ENCODE measurements at places on chromosomes 16 and 17.

DNA sequence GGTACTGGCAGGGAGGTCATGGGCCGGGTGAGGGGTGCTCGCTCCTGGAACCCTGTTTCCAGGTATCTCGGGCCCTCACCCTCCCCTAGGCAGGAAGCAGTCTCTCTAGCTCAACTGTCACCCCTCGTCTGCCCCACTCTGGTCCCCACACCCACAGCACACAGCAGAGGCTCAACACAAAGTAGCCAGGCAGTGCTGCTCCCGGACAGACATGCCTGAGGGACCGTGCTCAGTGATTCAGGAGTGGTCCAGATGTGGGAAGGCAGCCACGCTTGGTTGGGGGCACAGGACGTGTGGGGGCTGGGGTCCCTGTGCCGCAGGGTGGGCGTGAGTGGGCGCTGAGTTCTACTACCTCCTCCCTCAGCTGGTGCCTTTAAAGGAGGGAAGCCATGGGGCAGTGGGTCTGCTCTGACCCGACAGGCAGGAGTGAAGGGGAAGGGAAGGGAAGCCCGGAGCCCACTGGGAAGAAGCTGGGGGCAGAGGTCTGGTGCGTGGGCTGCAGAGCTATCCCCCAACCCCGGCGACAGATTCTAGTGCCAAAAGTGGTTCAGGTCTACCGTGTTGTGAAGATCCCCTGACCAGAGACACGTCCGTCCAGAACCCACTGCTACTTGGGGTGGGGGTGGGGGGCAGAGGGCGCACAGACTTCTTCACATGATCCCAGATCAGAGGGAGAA, 11.8 kb downstream of the SLC16A3 start:
- peak; percentile 64 for DNase-seq

GRCh38 chr17:82948081-82948511, 108.3 kb upstream of the ZNF750 start:
- DNase-seq, result no peak

DNA sequence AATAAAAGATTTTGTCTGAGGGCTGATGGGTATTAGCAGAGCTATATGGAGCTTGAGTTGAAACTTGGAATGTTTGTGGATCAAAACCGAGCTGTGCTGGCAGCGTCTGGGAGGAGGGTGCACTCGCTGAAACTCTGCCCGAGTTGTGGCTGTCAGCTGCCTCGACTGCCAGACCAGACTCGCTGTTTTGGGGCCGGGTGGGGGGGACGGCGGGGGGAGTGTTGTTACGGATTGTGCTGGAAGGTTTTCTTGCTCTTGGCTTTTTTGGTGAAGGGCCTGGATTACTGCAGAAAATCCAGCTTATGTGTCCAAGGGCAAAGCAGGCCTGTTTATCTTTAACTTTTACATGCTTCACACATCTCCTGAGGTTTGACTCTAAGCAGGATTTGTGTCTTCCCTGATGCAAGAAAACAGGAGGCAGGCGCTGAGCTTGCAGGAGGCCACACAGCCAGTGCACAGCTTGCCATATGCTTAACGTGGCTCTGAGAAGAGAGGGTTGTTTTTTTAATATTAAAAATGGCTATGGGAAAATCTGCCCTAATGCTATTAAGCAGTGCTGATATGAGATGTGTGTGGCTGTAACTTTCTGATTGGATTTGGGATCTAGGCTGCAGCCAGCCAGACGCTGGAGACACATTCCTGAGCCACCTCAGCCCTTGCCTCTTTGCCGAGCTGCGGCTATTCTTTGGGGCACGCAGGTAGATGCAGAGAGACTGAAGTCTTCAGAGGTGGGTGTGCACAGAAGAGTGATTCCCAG, 20.5 kb upstream of the RPTOR start:
- peak; percentile 50 for DNase-seq

DNA sequence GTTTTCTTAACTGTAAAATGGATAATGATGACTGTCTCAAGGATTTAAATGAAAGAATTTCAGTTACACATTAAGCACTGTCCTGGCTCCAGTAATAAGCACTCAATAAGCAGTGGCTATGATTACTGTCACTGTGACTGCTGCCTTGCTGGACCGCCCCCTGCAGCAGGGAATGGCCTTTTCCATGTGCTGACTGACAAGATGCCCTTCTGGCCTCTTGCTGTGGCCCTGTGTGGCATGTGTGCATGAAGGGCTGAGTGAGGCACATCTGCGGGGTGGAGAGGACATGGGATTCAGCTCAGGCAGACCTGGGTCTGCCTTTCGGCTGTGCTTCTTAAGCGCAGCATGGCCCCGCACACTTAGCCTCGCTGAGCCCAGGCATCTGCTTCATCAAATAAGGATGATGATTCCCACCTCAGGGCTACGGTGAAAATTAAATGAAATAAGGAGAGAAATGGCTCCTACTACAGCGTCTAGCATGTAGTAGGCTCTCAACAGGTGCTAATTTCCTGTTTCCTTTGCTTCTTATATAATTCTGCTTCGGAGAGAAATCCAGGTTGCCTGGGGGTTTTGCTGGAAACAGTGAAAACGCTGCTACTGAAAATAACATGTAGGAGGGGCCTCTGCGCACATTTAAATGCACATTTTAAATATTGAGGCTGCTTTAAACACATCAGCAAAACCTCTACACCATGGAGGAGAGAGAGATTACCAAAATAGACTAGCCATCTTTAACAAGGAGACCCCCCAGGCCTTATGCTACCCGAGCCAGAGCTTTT, 183.9 kb downstream of the PARN start:
- DNase-seq, result no peak

DNA sequence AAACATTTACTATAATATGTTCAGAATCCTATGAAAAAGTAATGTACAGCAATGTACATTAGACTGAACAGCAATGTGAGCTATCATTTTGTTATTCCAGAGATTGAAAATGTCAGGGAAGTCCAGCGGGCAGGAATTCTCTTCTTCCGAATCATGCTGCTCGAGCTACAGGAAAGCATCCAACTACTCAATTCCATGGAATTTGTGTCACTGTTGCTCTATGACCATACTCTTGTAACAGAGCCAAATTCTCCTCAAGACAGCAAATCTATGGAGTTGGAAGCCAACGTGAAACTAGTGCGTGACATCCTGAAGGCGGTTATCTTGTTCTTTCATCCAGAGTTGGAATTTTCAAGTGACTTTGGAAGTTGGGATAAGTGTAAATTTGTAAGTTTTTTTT, 24.8 kb upstream of the NSRP1 start:
- peak; percentile 59 for DNase-seq

DNA sequence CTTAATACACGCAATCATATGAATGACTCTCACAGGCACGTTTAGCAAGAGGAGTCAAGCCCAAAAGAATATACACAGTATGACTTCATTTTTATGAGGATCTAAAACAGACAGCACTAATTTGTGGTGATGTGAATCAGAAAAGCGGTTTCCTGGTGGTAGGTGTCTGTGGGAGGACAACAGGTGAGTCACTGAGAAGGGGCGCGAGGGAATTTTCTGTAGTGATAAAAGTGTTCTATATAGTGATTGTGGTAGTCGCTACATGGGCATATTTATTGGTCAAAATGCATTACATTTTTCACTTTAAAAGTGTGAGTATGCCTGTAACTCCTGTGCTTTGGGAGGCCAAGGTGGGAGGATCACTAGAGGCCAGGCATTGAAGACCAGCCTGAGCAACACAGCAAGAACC, 7.6 kb upstream of the TNRC6A start:
- DNase-seq, result no peak

DNA sequence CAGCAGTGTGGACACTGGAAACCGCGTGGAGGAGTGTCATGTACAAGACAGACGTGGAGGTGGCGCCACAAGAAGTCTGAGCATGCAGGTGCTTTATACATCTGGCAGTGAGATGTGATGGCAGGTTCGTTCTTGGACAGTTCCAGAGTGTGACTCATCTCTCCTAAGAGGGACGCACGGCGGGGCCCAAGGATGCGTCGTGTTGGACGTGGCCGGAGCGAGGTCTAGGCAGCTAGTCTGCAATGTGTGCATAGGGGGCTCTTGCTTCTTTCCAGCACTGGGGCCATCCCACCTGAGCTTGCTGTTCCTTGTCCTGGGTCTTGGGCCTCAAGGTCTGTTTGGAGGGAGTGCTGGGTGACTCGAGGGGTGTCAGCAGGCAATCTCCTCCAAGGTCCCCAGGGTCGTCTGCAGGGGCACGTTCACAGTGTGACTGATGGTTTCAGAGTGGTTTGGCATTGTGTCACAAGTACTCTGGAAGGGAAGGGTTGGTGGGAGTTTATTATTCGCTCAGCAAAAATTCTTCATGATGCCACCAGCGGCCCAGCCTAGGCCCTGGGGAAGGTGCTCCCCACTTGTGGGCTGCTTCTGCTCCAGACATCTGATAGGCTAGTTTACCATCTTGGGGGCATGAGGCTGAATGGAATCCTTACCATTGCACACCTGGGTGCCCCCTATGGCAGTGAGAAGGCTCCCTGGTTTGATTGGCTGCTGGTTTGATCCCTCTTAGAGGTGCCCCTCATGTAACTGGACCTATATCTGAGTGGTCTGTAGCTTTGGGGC, 22.1 kb downstream of the SPACA3 start:
- DNase-seq, result peak; percentile 54

DNA sequence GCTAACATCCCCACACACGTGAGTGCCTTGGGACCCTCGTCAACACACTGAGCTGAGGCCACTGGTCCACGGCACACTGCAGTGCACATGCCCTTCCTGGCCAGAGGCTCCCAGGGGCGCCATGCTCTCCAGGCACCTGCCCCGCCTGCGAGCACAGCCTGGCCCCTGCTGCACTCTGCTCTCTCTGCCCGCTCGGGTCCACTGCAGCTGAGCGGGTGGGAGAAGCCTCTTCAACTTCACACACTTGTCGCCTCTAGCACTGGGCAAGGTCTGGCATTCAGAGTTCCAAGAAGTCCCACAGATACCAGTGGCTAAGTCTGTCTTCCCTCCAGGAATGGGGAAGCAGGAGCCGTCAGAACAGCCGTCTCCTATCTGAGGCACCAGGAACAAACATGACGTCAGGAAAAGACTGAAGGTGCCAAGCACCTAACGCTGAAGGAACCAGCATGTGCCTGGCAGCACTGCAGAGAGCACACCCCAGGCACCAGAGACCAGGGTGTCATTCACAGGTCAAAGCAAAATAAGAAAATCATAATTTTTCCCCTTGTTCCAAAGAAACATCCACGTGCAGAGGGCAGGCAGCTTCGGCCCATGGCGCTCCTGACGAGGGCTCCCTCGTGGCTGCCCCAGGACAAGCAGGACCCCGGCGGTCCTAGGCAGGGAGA, 82.9 kb downstream of the ZNF778 start:
- DNase-seq, result no peak

- DNase-seq, result no peak
Measured at GRCh38 chr16:74752258-74752657, 22.4 kb downstream of the FA2H start.

DNA sequence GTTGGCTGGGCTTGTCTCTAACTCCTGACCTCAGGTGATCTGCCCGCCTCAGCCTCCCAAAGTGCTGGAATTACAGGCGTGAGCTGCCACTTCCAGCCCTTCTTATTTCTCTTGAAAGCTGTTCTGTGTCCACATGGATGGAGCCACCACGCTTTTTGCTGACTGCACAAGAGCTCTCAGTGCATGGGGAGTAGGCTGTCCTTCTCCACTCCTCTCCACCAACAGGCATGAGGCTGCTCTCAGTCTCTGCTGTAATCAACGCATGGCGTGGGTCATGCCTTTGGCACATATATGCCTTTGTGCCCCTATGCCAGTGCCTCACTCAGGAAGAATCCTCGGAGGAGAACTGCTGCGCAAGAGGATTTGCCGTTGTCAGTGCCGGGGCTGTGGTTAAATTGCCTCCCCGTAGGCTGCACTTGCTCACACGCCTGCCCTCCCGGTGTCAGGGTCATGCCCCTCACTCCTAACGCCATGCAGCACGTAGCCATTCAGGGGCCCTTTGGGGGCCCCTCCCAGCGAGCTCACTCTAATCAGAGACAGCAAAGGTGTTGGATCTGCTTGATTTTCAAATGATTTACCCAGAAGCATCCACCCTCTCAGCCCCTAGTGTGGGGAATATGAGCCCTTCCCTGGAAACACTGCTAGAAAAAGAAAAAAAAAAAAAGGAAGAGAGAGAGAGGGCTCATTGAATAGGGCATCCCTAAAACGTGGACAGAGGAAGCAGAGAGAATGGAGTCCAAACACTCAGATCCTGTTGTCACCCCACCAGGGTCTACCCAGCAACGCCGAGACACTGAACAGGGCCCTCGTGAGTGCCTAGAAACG, 47.5 kb upstream of the ZCCHC14 start:
- DNase-seq, result no peak

DNA sequence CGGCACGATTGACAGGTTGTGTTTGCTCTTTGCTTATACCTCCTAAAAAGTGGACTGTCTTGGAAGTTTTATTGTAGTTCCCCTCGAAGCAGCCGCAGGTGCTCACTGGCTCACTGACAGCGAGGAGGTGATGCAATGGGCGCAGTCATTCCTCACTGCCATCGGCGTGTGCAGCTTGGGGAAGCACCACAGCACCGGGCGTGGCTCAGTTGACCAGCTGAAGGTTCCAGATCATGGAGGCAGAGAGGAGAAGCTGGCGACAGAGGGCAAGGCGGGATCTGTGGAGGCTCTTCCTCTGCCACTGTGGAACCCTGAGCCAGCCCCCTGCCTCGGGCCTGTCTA, 72.1 kb upstream of the TNRC6C start:
- no peak for DNase-seq

- DNase-seq, result peak; percentile 45
Measured at GRCh38 chr17:21677126-21677910, 15.0 kb upstream of the KCNJ18 start.

DNA sequence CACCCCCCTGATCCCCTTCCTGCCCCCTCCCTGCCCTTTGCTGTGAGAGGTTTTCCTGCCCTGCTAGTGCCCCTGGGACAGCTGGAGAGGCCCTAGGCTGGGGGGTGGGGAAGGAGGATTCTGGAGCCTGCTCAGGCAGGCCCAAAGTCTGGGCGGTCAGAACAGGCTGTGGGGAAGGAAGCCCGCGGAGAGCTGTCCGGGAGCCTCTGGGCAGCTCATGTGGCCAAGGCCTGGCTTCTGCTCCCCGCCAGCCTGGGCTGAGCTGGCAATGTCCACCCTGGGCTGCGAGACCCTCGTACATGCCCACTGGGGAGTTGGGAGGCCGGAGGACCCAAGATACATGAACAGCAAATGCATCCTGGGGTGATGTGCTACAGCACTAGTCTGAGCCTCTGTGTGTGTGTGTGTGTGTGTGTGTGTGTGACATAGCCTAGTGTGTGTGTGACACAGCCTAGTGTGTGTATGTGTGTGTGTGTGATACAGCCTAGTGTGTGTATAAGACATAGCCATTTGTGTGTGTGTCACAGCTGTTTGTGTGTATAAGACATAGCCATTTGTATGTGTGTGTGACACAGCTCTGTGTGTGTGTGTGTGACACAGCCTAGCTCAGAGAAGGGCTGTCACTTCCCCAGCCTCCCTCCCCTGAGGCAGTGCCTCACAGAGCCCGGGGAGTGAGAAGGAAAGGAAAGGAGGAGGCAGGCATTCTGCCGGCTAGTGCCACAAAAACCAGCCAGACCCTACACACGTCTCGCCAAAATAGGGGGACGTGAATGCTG, 201.4 kb upstream of the CIBAR2 start:
- DNase-seq, result no peak
